Non-pigmented ciliary epithelial cell (primary cell): ENCODE measurements at places on chromosomes 5 and 9.

DNA sequence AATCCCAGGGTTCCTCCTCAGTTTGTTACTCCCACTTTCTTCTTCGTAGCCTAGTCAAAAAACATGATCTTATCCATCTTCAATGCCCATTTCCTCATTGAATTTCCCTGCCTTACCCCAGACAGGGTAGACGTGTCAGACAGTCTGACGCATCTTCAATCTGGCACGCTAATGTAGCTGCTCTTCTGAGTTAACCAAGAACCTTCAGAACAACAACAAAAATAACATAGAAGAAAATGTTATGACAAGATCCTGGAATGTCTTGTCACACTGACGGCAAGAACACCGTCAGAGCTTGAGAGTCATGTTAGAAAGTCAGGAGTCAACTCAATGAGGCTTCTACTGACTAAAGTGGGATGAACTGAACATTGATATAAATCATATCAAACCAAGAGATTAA is 122.7 kb upstream of the SPDL1 start:
- no peak for DNase-seq

GRCh38 chr5:16931334-16932110 is 4.6 kb downstream of the MYO10 start:
- DNase-seq = no peak

GRCh38 chr5:119036101-119036762 is 34.7 kb upstream of the DMXL1 start:
- peak; percentile 50 for DNase-seq

GRCh38 chr5:1123418-1124147 is 11.7 kb upstream of the SLC12A7 start:
- DNase-seq = no peak

- no peak for DNase-seq
Observed at GRCh38 chr5:141840280-141840812, 37.9 kb downstream of the PCDH1 start.
